GM03348 (cell line): ENCODE measurements at places on chromosomes 5 and 9.
A peak's percentile ranks its signal among the peaks of the same experiment; 100 is the strongest.

DNA sequence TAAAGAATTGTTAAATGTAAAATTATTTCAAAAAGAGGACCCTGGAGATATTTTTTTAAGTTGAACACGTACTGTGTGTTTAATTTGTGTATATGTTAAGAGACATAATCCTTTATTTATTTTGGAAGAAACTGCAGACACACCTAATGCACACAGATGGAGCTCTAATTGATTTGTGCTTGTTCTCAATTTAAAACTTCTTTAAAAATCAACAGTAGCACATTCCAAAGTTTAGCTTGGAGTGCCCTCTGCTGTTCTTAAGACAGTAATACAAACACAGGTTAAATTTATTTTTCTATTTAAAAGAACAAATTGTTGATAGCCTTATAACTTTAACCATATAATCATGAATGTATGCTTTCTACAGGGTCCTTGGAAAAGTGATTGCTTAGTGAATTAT lies 277.6 kb upstream of the ADAMTS16 start:
- peak; percentile 62 for DNase-seq

- no peak for DNase-seq
These were observed 199.4 kb upstream of the ST8SIA4 start for GRCh38 chr5:101102506-101102905.

DNA sequence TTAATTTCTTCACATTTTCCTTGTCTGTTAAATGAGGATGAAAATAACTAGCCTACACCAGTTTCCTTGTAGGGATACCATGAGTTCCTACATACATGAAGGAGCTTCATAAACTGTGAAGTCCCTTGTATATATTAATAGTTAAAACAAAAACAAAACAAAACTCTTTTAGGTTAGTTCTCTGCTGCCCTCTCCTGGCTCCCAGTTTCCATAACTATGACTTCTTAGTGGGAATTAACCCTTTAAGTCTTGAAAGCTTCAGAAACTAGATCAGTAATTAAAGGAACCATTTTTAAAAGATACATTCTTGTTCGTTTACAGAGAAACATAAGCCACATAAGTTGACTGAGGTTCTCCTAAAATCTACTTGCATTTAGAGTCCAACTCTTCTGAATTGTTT lies 500.0 kb upstream of the C9orf72 start:
- DNase-seq: peak; percentile 38

GRCh38 chr5:7436521-7436920 lies 40.6 kb downstream of the ADCY2 start:
- no peak for DNase-seq

- no peak for DNase-seq
These were observed 51.9 kb upstream of the TCERG1 start for GRCh38 chr5:146395193-146395592.
